Type B pancreatic cell (in vitro differentiated cells): ENCODE measurements at places on chromosomes 16 and 17.

- no peak overlapping the region for H3K27ac ChIP-seq
- peaks cover 13% of the 10 kb centered on the region for H3K4me1 ChIP-seq
- peak; percentile 64 for DNase-seq
- H3K27me3 ChIP-seq = peaks cover under 1% of the 10 kb centered on the region
- H3K36me3 ChIP-seq = no peaks in the 10 kb centered on the region
Measured at GRCh38 chr17:42281571-42282096, 5.4 kb upstream of the STAT5B start.

- H3K27ac ChIP-seq = no peak overlapping the region
- H3K4me1 ChIP-seq = no peaks in the 10 kb centered on the region
- no peaks in the 10 kb centered on the region for H3K36me3 ChIP-seq
- no peak overlapping the region for H3K4me3 ChIP-seq
- H3K27me3 ChIP-seq = peaks cover 64% of the 10 kb centered on the region
Measured at GRCh38 chr17:8002721-8003593, 542 bp downstream of the GUCY2D start.

GRCh38 chr17:2532146-2532720, 20.5 kb upstream of the METTL16 start:
- H3K27ac ChIP-seq = no peak overlapping the region
- H3K36me3 ChIP-seq = no peaks in the 10 kb centered on the region
- no peak for DNase-seq
- H3K4me1 ChIP-seq = no peaks in the 10 kb centered on the region

GRCh38 chr17:59073972-59074371, 32.7 kb downstream of the TRIM37 start:
- no peaks in the 10 kb centered on the region for H3K4me1 ChIP-seq
- DNase-seq = no peak
- no peaks in the 10 kb centered on the region for H3K27me3 ChIP-seq
- H3K27ac ChIP-seq = no peak overlapping the region
- peaks cover 19% of the 10 kb centered on the region for H3K36me3 ChIP-seq
- no peak overlapping the region for H3K4me3 ChIP-seq

DNA sequence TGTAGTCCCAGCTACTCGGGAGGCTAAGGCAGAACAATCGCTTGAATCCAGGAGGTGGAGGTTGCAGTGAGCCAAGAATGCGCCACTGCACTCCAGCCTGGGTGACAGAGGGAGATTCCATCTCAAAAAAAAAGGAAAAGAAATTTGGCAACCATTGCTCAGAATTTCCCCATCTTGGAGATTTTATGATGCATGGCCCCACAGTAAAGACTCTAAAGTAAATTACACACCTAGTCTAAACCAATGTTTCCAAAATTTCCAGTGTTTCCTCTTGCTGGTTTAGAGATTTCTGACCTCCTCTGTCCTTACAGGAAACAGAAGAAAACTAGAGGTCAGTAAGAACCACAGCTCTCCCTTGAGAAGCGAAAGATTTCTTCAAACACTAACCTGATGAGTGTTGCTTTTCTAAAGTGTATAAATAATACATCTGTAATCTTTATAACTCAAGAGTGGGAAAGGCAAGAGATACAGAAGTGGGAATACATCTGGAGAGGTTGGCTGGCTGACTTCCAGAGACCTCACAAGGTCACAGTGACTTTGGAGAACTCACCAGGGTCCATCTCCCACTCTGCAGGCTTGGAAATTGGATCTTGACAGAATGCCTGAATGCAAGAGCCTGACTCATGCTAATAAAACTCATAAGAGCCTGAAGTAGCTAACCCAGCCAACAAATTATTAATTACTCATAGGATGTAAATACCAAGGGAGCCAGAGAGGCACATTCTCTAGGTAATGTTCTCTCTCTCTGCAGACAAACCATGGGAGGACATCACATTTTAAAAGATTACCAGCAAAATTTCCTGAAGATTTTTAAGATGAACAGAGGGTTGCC, 8.8 kb downstream of the ADAT1 start:
- H3K4me3 ChIP-seq = no peak overlapping the region
- no peaks in the 10 kb centered on the region for H3K4me1 ChIP-seq
- H3K27me3 ChIP-seq = no peaks in the 10 kb centered on the region
- peaks cover 18% of the 10 kb centered on the region for H3K36me3 ChIP-seq
- no peak for DNase-seq
